Epithelial cell of proximal tubule (primary cell): ENCODE measurements at places on chromosomes 7 and 10. TPM values are rescaled to one million over a fixed set of nuclear protein-coding genes. Genes with fewer than 3 reads are reported as not detected.

Gene SUN3
- 0.43 TPM in 1 of 2 replicates, not detected in the other for total RNA-seq

Gene AKR1C1
- total RNA-seq, result 1.0 and 1.6 TPM in 2 replicates

Gene AZGP1
- total RNA-seq, result not detected in 2 replicates

Gene GNAT3
- total RNA-seq, result not detected in 2 replicates

Gene ARHGEF35
- total RNA-seq, result 3.3 and 5.3 TPM in 2 replicates

Gene IFIT1B
- 0.36 TPM in 1 of 2 replicates, not detected in the other for total RNA-seq

Gene SCART1
- 0.14 and 1.3 TPM in 2 replicates for total RNA-seq

Gene TMEM273
- not detected in 2 replicates for total RNA-seq

Gene ZNF467
- 0.07 and 0.12 TPM in 2 replicates for total RNA-seq

Gene ANXA8
- 1.4 and 6.0 TPM in 2 replicates for total RNA-seq

Gene TACC2
- 15.5 and 23.9 TPM in 2 replicates for total RNA-seq

Gene MYL10
- not detected in 2 replicates for total RNA-seq

Gene PILRA
- not detected in 2 replicates for total RNA-seq

Gene SPDYE1
- not detected in 2 replicates for total RNA-seq

Gene ZWINT
- 65.8 and 115 TPM in 2 replicates for total RNA-seq

Gene SLC35G1
- total RNA-seq, result 4.7 and 6.0 TPM in 2 replicates

Gene ANKRD30A
- total RNA-seq, result not detected in 2 replicates

Gene ADRA2A
- 0.06 TPM in 1 of 2 replicates, not detected in the other for total RNA-seq

Gene HYAL4
- total RNA-seq, result not detected in 2 replicates

- DNase-seq, result no peak
Observed at GRCh38 chr7:25375805-25376600, 147.7 kb upstream of the NPVF start.

DNA sequence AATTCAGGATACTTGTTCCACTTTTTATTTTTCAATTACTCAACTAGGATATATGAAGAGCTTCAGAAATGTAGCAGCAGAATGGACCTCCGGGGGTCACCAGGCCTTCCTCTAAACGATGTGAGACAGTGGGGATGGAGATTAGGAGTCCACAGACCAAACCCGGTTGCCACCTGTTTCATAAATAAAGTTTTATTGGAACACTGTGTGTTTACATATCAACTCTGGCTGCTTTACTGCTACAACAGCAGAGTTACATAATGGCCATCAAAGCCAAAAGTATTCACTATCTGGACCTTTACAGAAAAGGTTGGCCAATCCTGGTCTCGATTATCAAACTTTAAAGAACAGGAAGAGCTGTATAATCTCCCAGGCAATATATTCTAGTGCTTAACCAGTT is 30.8 kb downstream of the RAPGEF5 start:
- no peak for DNase-seq

DNA sequence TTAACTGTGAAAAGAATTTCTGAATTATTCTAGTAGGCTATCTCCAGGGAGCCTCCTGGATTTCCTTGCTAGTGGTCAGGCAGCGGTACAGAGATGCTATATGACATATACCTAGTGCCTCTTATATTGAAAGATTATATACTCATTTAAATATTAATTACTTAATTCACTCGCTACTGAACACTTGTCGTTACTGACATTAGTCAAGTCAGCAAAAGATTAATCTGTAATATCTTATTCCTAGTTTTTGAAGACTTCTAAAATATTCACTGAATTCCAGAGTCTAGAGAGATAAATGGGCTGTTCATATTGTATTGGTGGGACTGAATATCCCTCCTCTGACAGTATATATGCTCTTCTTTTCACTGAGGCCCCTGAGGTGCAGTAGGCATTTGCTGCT is 2.9 kb downstream of the SEMA3E start:
- no peak for DNase-seq

GRCh38 chr7:2941216-2941859 is 97.2 kb upstream of the GNA12 start:
- DNase-seq, result no peak

DNA sequence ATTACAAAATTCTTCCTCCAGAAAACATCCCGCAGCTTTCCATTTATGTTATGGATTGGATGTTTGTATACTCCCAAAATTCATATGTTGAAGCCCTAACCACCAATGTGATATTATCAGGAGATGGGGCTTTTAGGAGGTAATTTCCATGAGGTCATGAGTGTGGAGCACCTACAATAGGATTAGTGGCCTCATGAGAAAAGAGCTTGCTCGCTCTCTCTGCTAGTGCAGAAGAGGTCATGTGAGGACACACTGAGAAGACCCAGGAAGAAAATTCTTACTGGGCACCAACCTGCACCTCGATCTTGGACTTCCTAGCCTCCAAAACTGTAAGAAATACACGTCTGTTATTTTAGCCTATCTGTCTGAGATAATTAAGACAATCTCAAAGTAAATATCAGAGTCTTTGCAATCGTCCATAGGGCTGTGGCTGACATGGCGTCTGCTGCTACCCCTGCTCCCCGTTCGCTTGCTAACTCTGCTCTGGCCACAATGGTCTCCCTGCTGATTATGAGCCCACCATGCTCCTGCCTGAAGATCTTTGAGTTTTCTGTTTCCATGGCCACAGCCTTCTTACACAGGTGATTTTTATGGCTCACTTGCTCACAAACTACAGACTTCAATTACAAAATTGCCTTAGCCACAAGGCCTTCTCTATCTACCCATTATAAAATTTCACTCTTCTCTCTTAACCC is 333.3 kb downstream of the CACNA2D1 start:
- no peak for DNase-seq

GRCh38 chr10:85532773-85533172 is 833.8 kb downstream of the GRID1 start:
- DNase-seq, result no peak

GRCh38 chr10:12351447-12351846 is 2.1 kb downstream of the CAMK1D start:
- no peak for DNase-seq

- DNase-seq, result no peak
Observed at GRCh38 chr10:103748020-103748419, 107.4 kb downstream of the SH3PXD2A start.

DNA sequence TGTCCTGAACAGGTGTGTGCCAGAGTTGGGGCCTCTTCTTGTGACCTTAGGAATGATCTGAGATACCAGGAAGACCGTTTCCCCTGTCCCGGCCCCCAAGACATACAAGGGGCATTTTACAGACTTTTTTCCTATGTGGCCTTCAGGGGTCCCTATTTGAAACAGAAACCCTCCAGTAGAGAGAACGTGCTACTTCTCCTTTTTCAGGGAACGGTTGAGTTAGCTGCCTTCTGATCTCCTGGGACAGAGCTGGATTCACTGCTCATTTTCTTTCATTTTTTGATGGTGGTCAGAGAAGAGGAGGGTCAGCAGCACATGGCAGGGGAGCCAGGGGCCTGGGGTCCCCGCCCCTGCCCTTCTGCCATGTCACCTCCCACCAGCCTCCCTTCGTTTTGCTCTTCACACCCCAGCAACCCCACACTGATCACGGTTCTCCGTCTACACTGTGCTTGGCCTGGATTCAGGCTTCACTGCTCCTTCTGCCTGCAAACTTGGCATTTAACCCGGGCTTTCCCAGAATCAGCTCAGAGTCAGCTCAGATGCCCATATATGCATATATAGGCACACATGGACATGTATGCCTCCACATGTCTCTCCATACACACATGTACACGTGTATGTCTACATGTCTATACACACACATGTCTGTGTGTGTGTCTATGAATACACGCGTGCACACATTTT is 138.1 kb upstream of the BTBD16 start:
- DNase-seq, result no peak

GRCh38 chr10:70343712-70344111 is 38.7 kb downstream of the LRRC20 start:
- no peak for DNase-seq

DNA sequence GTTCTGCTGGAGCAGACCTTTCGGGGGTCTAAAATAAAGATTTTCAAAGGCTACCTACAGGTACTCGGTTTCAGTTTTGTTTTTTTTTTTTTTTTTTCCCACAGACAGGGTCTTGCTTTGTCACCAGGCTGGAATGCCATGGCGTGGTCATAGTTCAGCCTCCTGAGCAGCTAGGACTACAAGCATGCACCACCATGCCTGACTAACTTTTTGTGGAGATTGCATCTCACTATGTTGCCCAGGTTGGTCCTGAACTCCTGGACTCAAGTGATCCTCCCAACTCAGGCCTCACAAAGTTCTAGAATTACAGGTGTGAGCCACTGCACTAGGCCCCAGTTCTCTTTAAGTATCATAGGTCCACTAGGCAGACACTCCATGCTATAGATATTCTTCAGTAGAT is 34.5 kb downstream of the BAMBI start:
- DNase-seq, result no peak

GRCh38 chr7:134420424-134421125 is 38.3 kb downstream of the AKR1B1 start:
- peak; percentile 23 for DNase-seq

GRCh38 chr7:21108182-21108581 is 319.7 kb upstream of the SP4 start:
- no peak for DNase-seq

DNA sequence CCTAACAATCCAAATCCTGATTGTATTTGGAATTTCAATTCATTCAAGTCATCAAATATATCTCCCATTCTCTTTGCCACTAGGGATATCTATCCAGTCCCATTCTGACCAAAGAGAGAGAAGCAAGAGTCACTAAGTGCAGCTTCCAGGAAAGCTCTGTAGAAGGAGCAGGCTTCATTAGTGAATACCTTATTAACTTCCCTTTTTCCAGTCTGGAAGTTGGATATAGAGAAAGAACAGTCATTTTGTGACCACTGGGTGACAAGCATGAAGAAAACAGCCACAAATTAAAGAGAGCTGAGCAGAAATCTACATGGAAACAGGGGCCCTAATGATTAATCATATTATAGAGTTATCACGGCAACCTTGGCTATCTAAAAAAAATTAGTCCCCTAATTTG is 190.7 kb upstream of the ADO start:
- DNase-seq, result no peak

DNA sequence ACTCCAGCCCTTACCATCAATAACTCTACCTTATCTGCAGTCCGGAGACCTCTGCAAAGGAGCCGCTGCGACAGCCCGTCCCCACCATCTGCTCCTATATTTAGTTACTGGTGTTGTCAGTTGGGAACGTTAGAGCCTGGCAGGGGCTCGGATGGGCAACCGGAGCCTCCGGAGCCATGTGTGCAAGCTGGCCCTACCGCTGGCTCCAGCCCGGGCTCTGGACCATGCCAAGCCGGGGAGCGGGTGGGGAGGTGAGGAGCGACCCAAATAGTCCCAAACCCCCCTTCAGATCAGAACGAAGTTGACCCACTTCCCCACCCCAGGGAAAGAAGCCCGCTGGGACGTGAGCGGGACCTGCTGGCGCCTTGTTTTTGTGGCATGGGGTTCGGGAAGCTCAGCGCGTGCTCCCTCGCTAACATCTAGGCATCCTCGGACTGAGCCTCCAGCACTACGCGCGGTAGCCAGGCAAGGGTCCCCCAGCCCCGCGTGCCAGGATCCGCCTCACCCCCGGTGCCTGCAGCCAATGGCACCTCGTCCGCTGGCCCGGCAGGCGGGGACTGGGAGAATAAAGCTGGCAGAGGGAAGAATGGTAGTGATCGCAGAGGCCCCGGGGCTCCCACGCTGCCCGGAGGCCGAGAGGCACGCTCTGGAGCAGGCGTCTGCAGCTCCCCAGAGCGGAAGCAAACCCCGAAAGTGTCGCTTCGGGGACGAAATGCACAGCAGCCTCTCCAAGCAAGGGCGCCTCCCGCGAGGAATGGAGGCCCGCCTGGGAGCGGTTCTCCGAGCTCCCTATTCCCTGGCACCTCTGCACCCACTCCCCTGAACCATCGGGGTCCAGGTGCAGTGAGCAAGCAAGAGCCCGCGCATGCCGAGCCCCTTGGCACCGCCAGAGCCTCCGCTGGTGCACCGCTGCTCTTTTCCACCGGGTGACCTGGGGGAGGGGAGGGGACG is 679 bp downstream of the LRRC20 start:
- DNase-seq, result no peak

- no peak for DNase-seq
Observed at GRCh38 chr10:6135039-6135438, 46.2 kb downstream of the RBM17 start.
